Inflammatory macrophage (primary cell): ENCODE measurements at places on chromosomes 7 and 10.

GRCh38 chr7:22647451-22648257 is 79.3 kb upstream of the IL6 start:
- no peak for DNase-seq

DNA sequence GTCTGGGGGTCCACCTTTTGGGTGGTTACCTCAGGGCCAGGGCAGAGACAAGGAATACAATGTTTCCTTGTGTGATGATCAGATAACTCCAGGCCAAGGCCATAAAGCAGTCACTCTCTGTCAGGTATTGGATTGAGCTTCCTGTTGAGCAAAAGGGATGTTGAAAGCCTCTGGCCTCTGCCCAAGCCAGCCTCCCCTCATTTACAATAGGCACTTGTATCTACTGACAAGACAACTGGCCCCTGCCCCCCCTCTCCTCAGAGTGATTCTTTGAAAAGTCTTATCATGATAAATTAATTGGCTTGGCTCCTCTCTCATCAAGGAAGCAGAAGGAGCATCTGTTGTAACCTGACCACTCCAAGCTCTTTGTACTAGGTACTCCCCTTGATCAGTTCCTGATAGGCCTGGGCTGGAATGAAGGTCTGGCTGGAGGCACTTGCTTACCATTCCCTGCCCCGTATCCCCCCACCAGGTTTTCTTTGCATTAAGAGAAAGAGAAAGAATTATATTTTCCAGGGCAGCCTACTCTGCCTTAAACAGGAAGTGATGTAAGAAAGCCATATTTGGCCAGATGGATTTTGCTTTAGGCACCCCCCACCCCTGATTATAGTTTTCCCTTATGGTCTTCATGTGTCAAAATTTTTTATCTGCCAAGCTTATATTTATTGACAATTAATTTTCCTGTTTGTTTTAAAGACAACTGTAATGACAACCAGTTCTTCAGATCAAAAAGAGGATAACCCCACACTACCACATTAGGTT is 42.1 kb upstream of the HPS1 start:
- DNase-seq = no peak

- DNase-seq = no peak
Observed at GRCh38 chr7:139061416-139061815, 25.6 kb upstream of the ZC3HAV1L start.

- no peak for DNase-seq
Observed at GRCh38 chr10:58178811-58179210, 88.9 kb downstream of the IPMK start.

GRCh38 chr10:22443175-22443901 is 98.0 kb downstream of the SPAG6 start:
- no peak for DNase-seq

- no peak for DNase-seq
Observed at GRCh38 chr7:79302293-79302692, 151.2 kb downstream of the MAGI2 start.

DNA sequence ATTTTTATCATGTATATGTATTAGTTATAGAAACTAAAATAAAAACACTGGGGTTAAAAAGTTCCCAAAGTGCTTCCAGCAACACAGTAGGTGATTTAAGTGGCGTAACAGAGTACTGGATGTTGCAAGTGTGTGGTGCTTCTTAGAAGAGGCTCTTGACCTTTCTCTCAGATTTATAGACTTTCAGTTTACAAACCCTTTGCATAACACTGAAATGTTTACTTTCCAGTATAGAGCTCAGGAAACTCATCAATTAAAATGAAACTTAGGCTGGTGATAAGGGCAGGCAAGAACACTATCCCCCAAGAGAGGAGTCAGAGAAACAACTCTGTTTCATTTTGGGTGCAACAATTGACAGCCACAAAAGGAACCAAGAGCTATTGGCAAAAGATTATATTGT is 27.5 kb upstream of the SMC3 start:
- DNase-seq = no peak

- no peak for DNase-seq
Observed at GRCh38 chr7:124566583-124566982, 199.0 kb downstream of the GPR37 start.

GRCh38 chr7:44320794-44321371 is 4.5 kb downstream of the CAMK2B start:
- no peak for DNase-seq

DNA sequence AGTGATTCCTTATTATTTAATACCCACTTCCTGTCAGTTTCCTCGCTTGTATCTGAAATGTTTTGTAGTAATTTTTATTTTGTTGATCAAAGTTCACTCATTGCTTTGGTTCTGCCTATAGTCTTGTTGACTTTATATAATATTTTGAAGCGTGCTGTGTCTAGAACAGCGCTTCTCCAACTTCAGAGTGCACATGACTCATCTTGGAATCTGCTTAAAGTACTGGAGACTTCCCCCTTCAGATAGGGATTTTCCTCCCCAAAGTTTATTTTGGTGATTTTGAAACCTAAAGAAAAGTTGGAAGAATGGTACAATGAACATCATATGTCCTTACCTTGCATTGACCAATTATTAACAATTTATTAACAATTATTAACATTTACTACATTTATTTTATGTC is 5.8 kb downstream of the COMTD1 start:
- DNase-seq = no peak

DNA sequence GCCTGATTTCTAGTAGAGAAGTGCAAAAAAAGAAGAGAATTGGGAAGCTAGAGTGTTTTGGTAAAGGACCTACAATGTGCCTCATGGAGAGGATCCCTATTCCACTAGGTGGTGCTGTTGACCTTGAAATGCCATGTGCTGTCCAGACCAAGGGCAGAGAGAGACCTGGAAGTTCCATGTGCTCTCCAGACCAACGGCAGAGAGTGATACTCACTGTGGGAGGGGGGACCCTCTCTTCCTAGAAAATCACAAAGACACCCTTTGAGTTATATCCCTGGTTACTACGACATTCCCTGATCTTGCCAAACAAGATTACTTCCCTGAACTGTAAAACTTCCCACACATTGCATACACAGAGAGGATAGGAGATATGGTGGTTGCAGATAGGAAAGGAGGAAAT is 212.7 kb upstream of the ZNF804B start:
- peak; percentile 51 for DNase-seq

- DNase-seq = no peak
Observed at GRCh38 chr7:17456541-17456940, 158.1 kb downstream of the AHR start.

GRCh38 chr7:19146699-19147098 is 1.5 kb upstream of the FERD3L start:
- no peak for DNase-seq

- DNase-seq = no peak
Observed at GRCh38 chr10:34960983-34961382, 129.2 kb downstream of the CUL2 start.

DNA sequence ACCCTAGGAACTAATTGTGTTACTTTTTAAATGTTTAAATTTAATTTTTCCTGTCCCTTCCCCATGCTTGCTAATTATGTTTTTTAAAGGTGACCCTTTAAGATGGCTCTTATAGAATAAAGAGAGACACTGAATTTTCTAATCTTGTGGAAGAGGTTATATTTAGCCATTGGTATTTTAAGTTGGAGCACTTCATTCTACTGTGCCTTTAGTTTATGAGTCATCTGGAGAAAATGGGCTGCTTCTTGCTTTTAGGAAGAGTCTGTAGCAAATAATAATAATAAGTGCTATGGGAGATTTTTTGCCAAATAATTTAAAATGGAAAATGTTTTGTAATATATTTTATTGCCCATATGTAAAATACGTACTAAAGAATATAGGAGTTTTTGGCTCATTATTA is 139.7 kb downstream of the ADK start:
- no peak for DNase-seq

DNA sequence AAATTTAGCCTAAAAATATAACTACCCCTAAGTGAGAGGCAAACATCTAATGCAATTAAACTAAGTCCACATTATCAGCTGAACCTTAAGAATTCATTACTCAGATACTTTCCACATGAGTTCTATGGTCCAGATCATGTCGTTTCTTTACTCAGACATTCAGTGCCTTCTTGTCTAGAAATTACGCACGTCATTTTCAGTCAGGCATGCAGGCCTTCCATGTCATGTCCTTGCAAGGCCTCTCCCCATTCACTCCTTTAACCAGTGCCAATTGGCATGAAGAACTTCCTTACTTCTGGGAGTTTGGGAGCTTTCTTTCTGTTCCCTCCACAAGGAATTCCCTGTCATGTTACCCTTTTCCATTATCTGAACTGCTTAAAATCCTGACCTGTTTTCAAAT is 118.8 kb downstream of the NRP1 start:
- no peak for DNase-seq

DNA sequence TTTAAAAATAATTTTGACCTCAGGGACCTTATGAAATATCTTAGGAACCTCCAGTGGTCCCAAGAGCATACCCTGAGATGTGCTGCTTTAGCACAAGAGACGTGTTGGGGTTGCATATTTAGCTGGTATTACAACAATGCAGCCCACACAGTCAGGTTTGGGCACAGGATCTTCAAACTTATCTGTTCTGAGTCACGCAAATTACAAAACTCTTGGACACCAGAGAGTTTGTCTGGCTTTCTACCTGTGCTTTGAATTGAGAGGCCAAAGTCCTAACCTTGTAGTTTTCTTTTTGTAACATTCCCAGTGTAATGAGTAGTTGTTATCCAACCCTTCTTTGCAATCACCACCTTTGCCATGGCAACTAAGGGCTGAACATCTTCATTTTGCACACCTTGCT is 163.5 kb upstream of the PCLO start:
- no peak for DNase-seq

GRCh38 chr10:72087969-72088888 is at the start of gene SPOCK2:
Gene SPOCK2 (minus strand): TSS chr10:72088551. CDS start chr10:72088328, 223 bp downstream.
- peak; percentile 4 for DNase-seq

DNA sequence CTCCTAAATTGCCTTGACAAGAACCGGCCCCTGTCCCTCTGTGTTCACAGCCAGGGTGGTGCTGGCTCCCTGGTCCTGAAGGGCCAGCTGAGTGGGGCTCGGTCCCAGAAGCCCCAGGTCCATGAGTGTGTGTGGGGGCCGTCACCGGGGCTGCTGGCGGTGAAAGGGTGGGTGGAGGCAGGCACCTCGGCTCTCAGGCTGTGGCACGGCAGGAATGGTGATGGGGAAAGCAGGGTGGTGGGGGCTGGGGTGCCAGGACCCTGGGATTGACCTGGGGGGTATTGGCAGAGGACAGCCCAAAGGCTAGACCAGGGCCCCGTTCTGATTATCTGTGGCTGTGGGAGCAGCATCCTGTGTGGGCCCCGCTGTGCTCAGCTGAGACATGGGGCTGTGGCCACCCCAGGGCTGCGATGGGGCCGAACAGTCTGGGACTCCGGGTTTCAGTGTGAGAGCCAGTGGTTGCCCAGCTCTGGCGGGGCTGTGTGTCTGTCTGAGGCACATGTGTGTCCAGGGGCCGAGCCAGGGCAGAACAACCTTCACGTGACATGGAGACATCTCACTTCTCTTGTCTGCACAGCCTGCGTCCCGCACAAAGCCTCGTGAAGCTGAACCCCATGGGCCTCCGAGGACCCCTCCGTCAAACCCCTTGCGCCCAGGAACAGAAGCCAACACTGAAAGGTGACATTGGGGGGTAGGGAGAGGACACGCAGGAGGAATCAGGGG is 144.2 kb downstream of the ELFN1 start:
- no peak for DNase-seq

DNA sequence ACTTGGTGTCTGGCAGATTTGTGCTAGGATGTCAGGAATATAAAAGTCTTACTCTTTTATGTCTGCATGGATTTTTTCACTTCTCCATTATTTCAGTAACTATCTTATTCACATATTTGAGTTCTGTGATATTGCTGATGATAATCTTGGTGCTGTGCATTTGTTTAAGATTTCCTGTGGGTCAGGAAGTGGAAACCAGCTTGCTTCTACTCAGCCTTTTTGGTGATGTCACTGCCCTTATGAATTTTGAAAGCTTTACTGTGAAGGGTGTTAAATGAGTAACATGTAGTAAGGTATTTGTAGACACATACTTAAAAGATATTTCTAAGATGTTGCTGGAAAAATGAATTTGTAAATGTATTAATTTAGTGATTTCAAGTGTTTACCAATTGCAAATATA is 69.5 kb upstream of the VOPP1 start:
- DNase-seq = no peak

DNA sequence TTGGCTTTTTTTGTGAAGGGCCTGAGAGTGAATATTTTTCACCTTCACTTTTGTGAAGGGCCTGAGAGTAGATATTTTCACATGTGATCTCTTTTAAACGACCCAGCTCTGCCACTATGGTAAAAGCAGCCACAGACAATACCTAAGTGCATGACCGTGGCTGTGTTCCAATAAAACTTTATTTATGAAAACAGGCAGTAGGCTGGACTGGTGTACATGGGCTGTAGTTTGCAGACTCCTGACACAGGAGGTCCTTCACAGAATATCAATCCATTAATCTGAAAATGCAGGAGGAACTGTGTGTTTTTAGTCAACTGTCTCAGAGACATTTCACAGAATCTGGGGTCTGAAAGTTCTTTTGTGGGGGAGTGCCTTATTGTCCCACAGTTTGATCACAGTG is 186.9 kb downstream of the PRKCQ start:
- no peak for DNase-seq

DNA sequence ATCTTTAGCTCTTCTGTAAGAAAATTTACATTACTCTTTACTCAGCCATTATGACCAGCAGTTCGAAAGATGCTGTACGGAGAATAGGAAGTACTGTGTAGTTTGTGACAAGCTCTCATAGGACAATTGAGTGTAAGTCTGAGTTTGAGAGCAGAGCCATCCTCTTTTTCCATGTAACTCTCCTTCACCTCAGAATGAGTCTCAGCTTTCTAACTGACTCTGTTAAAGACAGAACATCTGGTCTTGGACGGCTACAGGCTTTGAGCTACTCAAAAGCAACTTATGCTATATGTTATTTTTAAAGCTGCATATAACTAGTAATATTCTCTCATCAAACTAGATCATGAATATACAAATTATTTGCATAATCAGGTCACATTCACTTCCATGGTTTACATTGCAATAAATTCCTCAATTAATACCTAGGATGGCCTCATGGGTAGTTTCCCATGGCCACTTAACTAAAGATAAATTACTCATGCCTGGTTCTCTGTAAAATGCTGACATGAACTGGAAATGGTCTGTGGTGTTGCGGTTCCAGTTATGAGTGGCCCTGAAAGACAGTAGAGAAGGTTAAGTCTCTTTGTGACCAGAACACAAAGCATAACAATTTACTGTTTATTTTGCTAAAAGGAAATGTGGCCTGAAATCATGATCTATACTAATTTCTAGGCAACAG is 358.7 kb downstream of the PHF14 start:
- DNase-seq = no peak

DNA sequence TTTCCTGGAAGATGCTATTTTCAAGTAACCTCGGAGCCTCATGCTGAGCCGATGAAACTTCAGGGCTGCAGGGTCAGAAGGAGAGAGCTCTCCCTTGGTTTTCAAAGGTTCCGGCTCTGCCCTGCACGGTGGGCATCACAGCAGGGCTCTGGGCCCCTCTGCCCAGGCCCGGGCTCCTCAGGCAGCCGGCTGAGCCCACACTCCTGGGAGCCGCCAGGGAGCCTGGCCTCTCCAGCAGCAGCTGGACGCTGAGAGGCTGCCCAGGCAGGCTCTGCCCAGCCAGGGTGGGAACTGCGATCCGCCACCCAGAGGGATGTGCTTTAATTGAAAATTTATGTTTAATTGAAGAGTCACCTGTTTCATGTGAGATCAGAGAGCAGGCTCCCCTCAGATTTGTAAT is 97.5 kb upstream of the MGMT start:
- no peak for DNase-seq
